ENCODE measurements at places on chromosomes 12 and 14.

GRCh38 chr14:104694991-104695659, 5.7 kb downstream of the INF2 start:
- DNase-seq, result no peak

DNA sequence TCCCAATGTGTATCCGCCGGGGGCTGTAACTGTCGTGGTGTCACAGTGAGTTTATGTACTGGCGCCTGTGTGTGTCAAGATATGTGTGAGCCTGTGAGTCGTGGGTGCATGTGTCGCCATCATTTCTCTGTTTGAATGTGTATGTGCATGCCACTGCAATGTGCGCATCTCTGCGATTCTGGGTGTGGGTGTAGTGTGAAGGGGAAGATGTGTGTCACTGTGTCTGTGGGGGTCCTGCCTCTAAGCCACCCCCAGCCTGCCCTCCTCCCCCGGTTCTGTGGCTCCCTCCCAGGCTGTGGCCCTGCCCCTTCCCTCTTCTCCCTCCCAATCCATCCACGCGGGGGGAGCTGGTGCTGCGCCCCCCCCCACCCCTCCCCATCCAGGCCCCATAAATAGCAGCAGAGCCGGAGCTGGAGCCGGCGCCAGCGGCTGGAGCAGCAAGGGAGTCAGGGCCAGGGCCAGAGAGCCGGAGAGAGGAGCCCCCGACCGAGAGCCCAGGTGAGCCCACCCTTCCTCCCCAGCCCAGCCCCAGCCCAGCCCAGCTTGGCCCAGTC, at the start of gene CPNE6:
Gene CPNE6, plus strand, starts transcription at position 419 of the 554 bp plus-strand sequence. CDS start 1,375 bp downstream, outside the sequence.
- no peak for DNase-seq

DNA sequence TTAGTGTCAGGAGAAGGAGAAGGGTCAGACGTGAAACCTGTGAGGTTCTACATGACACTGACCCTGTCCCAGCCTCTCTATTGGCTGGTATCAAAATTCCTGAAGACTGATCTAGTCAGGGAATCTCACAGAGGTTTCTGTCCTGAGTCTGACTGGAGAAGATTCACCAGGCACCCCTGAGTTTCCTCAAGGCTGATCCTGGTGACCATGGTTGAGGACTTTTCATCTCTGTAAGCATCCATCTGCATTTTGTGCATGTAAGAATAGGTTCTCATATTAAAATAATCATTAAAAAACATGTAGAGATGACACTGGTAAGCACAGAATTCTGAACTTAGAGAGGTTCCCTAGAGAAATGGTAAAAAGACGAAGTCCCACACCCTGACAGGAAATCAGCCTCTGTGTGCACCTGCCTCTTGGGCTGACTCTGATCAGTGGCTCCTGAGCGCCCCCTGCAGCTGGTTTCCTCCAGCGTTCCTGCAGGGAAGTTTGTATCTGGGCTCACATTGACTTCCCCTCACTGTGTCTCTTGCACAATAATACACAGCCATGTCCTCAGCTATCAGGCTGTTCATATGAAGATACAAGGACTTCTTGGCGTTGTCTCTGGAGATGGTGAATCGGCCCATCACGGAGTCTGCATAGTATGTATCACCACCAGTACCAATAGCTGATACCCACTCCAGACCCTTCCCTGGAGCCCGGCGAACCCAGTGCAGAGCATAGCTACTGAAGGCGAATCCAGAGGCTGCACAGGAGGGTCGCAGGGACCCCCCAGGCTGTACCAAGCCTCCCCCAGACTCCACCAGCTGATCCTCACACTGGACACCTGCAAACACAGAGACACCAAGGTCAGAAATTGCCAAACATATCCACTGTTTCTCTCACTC, 991.9 kb downstream of the TMEM121 start:
- peak; percentile 1 for DNase-seq

GRCh38 chr12:102503056-102503681, 22.8 kb upstream of the IGF1 start:
- DNase-seq, result no peak

DNA sequence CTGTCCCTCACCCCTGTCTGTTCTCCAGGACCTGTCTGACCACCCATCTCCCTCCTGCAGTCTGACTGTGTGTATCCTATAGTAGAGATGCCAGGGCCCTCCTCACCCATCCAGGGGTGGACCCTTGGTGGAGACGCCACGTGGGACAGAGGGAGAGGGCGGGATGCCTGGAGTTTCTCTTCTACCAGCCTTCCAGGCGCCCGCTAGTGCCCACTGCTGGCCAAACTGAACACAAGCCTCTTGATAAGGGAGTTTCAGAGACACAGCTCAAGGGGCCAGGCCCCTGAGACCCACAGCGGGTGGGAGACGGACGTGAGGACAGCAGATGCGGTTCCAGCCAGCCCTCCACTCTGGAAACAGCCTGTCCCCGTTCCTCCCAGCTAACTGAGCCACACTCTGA, 147.3 kb downstream of the RBM19 start:
- no peak for DNase-seq

- DNase-seq, result no peak
These were observed 18.5 kb downstream of the HIP1R start for GRCh38 chr12:122853582-122854245.

DNA sequence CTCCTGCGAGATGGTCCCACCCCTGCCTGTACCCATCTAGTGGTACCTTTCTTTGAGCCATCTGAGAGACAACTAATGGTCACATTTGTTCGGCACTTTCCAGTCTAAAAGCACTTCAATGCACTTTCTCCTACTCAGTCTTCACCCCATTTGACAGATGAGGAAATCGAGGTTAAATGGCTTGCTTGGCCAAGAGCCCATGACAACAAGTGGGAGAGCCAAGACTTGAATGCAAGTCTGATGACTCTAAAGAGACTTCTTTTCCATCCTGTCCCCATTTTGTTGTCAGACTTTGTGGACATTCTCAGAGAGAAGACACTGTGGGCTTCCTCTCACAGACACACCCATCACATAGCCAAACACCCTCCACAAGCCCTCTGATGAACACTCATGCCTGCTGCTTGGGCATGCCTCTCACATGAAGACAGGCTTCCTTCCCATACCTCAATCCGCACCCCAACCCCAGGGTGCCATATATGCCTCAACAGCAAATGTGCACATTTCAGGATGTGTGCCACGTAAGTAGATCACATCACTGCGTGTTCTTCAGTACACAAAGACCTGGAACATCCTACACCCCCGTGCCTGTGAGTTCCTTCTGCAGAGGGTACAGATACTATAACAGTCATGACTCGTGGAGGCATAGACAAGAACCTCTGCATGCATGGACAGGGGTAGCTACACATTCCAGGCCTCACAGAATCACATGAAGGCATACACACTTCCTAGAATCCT, 805 bp downstream of the MYH7 start:
- DNase-seq, result no peak
